ENCODE measurements at places on chromosomes 1 and 21.

DNA sequence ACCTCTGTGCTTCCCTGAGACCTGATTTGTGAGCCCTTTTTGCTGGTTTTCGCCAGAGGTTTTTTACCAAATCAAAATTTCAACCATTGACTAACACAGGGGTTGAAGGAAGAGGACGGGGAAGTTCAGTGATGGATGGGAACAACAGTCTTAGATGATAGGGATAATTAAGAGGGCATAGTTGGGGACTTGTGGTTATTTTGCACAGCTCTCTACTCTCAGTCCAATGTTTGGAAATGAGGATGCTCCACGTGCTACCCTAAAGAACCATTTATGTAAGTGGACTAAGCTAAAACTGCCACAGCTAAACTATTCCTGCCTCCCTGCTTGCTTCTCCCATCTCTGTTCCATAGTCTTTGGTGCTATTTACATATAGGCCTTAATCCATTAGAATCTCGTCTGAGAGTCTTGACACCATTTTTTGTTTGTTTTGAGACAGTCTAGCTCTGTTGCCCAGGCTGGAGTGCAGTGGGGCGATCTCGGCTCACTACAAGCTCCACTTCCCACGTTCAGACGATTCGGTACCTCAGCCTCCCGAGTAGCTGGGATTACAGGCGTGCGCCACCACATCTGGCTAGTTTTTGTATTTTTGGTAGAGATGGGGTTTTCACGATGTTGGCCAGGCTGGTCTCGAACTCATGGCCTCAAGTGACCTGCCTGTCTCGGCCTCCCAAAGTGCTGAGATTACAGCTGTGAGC lies 684 bp upstream of the MCL1 start:
- no peak for DNase-seq

DNA sequence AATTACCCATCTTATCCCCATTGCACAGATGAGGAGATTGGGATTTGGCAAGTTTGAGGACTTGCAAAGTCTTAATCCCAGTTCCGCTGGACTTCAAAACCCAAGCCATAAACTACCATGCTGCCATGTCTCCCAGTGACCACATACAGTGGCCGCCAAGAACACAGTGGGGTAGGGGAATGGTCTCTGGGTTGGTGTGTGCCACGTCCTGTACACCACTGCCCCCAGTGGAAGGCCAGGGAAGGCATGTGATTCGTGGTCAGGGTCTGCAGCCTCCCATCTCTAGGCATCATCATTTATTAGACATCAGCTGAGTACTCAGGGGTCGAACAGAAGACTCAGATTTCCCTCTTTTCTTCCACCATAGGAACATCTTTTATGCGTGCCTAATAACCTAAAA lies 76.0 kb downstream of the MAN1C1 start:
- DNase-seq: no peak

- no peak for DNase-seq
Measured at GRCh38 chr1:184743062-184743756, 11.4 kb downstream of the EDEM3 start.

DNA sequence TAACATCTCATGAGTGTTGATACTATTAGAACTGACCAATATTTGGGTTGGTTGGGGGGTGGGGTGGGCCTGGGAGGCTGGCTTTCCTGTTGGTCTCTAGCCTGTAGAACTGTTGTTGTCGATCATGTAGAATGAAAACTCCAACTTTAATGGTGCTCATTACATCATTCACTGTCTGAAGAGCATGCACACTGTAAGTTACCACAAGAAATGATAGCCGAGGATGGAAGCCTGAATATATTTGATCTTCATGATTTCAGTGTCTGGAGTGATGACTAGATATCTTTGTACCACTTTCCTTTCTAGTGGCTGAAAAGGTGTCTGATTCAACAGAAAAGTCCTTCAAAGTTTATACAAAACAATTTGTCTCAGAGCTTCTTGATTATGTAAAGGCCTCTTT lies 123.6 kb downstream of the XCL2 start:
- no peak for DNase-seq

- DNase-seq: no peak
Measured at GRCh38 chr1:100734676-100735075, 15.1 kb downstream of the VCAM1 start.

DNA sequence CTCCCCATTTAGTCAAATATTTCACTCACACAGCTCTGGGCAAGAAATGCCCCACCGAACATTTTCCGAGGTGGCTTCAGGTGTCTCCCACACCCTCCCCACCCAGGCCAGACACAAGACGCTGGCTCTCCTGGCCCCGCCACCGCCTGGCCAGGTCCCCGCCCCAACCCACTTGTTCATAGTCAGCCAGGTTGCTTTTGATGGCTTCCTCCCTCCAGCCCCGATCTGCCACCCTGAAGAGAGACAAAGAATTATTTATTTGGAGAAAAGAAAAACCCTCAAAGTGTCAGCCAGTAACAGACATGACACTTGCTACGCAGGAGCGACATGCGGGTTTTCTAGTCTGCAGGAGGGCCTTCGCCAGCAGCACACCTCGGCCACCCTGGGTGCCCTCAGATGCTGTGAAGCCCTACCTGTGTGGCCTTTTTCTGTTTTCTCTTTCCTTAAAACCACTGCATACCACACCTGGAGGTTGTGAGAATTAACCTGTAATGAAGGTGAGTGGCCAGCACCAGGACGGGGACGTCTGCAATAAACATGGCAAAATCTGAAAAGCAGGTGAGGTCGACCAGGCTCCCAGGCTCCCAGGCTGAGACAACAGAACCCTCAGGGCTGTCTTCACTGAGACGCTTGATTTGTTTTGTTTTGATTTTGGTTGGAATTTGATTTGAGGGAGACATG lies 27.2 kb downstream of the SSBP3 start:
- DNase-seq: no peak

DNA sequence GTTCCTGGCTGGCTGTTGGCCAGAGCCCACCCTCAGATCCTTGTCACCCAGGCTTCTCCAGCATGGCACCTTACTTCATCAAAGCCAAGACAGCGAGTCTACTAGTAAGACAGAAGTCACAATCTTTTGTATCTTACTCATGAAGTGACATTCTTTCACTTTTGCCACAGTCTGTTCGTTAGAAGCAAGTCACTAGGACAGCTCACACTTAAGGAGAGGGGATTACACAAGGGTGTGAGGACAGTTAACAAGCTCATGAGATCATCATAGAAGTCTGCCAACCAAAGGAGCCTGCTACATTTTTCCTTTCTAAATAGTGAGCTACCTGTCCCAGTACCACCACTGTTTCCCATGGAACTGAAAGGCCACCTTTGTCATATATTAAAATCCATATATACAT lies 61.5 kb downstream of the PACC1 start:
- DNase-seq: no peak

DNA sequence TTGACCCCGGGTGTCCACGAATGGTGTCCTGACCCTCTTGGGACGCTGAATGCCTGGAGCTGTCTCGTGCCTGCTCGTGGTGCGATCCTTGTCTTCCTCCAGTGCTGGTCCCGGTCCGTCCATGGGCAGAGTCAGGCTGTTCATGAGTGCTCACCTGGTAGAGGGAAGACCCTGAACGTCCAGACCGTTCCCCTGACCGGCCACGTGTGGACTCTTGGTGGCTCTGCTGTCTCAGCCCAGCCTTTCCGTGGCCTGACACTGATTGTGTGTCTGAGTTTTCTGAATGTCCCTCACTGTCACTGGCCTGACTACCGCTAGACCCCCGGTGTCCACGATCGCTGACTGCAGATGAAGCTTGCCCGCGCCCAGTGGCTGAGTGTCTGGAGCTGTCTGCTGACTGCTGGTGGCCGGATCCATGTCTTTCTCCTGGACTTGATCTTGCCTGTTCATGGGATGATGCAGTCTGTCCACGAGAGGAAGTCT lies 11.7 kb downstream of the FLG start:
- DNase-seq: no peak

GRCh38 chr1:97864615-97865014 lies 56.2 kb downstream of the DPYD start:
- DNase-seq: no peak

GRCh38 chr1:89802841-89803240 lies 18.0 kb upstream of the LRRC8D start:
- no peak for DNase-seq

DNA sequence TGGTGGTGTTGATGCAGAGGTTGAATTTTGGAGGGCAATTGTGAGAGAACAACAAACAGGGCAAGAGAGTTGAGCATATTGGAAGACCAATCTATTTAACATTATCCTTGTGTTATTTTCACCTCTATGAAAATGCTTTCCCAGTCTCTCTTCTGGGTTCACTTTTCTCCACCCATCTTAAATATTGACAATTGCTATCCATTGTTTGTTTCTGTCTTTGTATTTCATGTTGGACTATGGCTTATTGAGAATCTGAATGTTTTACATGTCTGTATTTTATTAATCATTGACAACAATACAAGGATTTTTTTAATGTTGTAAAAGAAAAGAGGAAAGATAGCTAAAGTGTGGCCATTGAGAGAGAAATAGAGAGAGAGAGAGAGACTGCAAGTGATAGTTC lies 1121.5 kb downstream of the BRINP3 start:
- DNase-seq: no peak

GRCh38 chr1:208230668-208231529 lies 13.3 kb downstream of the PLXNA2 start:
- DNase-seq: no peak

GRCh38 chr1:46302641-46303037 lies 777 bp downstream of the LRRC41 start:
- DNase-seq: peak; percentile 56

GRCh38 chr1:59516881-59517280 lies 220.0 kb downstream of the FGGY start:
- DNase-seq: no peak

GRCh38 chr1:220198186-220199005 lies 73.9 kb downstream of the RAB3GAP2 start:
- DNase-seq: no peak

DNA sequence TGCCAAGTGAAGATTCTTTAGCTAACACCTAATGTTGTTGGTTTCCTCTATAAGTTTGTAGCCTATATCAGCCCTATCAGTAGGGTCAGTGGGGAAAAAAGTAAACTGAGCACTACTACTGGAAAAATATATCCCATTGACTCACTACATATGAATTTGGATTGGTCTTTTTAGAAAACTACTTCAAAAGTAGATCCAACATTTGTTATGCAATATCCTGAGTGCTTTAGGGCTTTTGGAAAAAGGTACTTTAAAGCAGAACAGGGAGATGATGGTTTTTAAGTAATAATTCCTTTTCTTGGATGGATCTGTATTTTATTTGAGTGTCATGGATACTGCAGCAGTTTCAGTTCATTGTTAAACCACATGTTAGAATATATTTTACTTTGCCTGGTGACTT lies 7.1 kb downstream of the C1orf21 start:
- no peak for DNase-seq

DNA sequence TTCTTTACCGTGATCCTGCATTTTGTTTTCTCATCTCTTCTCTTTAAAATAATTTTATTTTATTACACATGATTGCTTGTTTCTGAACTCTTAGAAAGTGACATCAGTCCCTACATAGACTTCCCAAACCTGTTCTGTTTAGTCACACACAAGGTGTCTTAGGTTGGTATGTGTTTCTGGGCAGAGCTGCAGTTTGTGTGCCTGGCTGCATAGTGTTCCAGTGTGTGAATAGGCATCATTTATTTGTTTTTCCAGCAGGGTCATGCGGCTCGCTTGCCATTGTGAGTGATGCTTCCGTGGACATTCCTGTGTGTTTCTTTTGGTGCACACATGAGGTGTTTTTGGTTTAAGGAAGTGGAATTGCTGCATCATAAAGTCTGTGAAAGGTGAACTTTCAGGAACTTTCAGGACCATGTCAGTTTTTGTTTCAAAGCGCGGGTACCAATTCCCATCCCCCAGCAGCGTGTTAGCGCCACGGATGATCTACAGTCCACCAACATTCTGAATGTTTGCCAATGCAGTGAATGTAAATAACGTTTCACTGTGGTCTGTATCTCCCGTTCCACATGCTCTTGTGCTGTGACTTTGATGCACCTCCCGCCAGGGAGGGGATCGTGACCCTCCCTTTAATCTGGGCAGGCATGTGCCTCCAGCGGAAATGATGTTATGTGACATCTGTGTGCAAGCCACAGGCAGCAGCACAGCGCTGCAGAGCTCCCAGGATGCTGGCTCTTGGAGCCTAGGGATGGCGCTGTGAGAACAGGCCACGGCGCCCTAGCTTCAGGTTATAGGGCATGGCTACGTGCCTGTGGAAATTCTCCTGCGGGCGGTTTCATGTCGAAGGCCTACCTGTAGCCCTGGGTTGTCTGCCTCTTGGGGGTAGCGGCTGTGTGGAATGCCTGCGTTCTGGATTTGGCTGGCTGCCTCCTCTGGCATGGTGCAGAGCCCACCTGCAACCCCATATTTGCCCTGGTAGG lies 144.6 kb upstream of the COL6A1 start:
- DNase-seq: no peak

GRCh38 chr1:94611681-94612475 lies 70.3 kb upstream of the F3 start:
- DNase-seq: no peak

DNA sequence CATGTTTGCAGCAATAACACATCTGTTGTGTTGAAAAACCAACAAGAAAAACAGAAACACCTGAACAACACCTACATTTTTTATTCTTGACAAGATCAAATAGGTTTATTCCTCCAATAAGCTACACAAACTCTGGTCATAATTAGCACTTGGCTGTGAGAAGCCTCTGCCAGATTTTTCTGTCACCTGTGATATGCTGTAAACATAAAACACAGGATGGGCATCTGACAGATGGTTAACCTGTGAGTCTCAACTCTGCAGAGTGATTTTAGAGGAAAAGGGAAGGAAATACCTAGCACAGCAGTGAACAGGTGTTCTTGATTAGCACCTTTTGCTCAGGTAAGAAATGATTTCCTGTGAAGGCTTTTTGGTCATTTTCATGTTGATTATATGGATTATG lies 175.4 kb upstream of the COA6 start:
- DNase-seq: no peak

DNA sequence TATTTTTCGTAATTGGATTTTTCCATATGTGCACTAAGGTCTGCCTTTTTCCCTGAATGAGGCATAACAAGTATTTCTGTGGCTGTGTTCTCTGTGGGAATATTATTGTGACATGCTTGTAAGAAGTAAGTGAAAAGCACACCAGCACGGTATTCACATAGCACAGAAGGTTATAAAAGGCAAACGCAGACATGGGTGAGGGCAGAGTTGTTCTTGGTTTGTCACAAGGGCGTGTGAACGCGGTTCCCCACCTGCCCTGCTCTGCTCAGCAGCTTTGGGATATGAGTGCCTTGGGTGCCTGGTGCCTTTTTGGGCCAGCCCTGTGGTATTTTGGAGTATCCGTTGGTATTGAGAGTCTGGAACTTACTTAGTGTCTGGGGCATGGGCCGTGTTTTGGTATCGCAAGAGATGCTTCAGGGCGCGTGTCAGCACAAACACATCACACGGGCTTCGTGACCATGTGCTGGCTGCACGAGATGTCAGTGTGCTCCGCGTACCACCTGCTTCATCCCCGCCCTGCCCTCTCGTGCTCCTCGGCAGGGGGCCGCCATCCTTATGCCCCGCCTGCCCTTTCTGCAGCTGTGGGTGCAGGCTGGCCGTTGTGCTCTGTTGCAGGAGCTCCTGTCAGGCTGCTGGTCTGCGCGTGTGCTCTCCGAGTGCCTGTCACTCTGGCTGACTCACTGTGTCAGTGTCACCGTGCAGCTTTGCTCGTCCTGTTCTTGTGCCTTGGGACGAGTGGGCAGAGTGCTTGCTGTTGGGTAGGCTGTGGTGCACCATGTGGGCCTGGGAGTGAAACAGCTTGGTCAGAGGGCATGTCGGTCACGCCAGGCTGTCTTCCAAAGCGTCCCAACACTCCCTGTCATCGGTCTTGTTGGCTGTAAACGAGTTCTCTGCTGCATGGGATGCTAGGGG lies 15.0 kb downstream of the SKI start:
- DNase-seq: no peak
